T-helper 2 cell treated with Interferon-gamma antibody and Interleukin-4, amounts not matched to agents 5 μg/mL and 100 μg/mL, for 36 hours (primary cell): ENCODE measurements at places on chromosomes 2 and 18.

GRCh38 chr2:134441153-134441863 is 187.4 kb downstream of the MGAT5 start:
- DNase-seq: no peak

- no peak for DNase-seq
These were observed 131.6 kb downstream of the CABLES1 start for GRCh38 chr18:23266717-23267446.

DNA sequence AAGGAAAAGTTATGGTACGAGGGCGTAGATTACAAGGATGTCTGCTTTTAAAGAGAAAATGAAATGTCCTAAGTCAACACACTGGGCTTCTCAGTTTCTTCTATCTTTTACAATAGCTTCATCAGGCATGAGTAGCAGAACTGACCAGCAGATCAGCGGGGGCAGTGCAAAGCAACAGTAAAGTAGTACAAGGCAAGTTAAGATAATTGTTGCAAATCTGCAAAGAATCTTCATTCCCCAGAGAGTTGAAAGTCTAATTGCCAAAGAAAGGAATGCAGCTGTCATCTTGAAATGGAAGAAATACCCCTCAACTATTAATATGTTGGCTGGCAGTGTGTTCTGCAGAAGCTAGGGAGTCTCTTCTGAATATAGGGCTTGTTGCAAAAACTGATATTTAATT is 60.2 kb upstream of the SLC39A10 start:
- DNase-seq: no peak

DNA sequence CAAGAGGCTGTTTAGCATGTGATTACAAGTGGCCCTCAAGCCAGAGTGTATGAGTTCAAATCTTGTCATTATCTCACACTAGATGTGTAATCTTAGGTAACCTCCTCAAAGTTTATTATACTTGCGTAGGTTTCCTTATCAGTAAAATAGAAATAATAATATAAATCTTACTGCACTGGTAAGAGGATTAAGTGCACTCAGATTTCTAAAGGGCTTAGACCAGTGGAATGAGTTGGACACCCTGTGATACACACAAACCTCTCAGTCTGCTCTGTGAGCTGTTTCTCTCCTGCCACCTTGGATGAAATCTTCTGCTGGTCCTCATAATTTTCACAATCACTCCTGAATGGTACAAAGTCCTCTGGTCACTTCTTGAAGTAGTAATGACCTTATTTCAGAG is 145.4 kb upstream of the ZNF516 start:
- DNase-seq: no peak
